SIG-M5 (cell line): ENCODE measurements at places on chromosomes 4 and X.

DNA sequence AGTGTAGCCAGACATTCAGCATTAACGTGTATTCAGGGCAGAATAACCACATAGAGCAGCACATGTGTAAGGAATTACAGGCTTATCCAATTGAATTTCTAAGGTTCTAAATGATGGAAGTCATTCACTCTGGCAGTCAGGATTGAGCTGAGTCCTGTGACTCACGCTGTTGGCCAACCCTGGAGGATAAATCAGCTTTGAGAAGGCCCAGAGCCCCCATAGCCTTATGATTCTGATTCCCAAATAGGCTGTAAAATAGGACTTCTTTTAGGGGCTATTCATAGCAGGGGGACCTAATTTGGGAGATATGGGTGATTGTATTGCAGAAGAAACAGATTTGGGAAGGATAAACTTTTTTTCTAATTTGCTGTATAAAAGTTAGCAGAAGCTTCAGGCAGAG is 8.1 kb upstream of the HPF1 start:
- DNase-seq, result no peak

GRCh38 chr4:71540749-71541269 is 202.0 kb downstream of the SLC4A4 start:
- DNase-seq, result no peak

DNA sequence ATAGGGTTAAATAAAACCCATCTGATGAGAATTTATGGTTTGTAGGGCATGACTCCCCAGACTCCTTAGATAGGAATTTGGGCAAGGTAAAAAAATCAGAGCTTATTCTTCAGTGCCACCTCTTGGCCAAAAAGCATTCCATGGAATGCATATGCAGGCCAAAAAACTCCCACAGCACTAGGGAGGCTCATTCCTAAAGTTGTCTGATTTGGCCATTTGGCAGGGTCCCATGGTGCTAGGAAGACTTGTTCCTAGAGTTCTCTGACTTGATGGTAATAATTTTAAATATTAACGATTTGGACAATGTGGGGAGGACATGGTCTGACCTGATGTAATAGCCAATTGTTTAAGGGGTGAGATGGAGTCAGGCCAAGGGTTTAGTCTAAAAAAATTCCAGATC is 93.0 kb downstream of the SPIN4 start:
- DNase-seq, result no peak

GRCh38 chr4:16692046-16692445 is 206.4 kb downstream of the LDB2 start:
- DNase-seq, result no peak

- no peak for DNase-seq
Measured at GRCh38 chr4:55385201-55385649, 10.5 kb upstream of the TMEM165 start.

- no peak for DNase-seq
Measured at GRCh38 chr4:109005523-109005922, 242.7 kb upstream of the ETNPPL start.

DNA sequence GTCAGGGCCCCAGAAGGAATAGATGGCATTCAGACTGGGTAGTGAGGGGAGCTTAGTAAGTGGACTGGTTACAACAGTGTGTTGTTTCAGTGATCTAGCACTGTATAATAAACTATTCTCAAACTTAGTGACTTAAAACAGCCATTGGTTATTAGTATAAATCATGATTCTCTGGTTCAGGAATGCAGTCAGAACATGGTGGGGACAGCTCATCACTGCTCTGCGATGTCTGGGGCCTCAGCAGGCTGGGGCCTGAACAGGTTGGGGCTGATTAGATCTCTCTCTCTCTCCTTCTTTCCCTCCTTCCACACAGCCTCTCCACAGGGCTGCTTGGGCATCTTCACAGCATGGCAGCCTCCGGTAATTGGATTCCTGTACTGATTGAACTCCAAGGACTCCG is 160.4 kb downstream of the GATB start:
- no peak for DNase-seq

DNA sequence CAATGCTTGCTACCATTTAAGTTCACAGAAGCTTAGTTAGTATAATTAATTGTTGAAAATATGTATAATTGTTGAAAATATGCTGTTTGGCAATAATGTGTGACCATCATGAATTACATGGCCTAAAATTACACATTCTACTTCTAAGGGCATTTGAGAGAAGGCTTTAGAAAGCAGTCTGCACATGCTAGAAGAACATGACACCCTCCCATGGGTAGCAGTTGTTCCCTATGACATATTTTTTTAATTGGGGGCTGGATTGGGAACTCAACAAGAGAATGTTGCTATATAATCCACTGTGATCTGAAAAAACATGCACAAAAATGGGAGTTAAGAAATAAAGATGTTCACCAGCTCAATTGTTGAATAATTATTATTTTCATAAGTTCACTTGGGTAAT is 331.4 kb downstream of the ARHGAP24 start:
- no peak for DNase-seq

DNA sequence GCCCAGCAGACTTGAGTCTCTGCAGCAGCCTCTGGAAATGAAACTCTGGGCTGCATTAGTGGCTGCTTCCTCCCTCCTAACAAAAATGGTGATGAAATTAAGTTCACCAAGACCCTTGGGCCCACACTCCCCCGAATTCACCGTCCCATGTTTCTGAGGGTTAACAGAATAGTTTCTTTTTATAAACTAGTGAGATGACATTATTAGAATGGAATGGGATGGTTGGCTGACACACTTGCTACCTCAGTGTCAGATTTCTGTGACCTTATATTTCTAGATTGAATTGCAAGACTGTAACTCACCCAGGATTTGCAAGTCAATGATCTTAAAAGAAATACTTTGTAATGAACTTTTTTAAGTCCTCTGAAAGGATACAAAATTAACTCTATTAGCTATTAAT is 127.1 kb downstream of the SHROOM3 start:
- DNase-seq, result no peak

DNA sequence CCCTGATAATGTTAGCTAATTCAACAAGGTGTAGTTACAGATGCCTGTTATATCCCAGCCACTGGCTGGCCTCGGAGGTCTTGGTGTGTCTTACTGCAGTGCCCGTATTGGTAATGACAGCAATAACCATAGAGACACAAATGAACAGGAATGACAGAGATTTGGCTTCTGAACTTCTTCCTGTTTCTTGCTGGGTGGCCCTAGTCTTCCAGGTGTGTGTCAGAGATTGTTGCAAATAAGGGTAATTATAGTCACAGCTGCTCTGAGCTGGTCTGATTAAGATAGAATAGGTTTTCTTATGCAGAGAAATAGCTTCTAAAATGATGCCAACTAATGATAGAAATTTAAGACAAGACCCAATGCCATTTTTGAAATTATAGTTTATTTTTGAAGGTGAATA is 64.1 kb upstream of the MAD2L1 start:
- DNase-seq, result no peak

DNA sequence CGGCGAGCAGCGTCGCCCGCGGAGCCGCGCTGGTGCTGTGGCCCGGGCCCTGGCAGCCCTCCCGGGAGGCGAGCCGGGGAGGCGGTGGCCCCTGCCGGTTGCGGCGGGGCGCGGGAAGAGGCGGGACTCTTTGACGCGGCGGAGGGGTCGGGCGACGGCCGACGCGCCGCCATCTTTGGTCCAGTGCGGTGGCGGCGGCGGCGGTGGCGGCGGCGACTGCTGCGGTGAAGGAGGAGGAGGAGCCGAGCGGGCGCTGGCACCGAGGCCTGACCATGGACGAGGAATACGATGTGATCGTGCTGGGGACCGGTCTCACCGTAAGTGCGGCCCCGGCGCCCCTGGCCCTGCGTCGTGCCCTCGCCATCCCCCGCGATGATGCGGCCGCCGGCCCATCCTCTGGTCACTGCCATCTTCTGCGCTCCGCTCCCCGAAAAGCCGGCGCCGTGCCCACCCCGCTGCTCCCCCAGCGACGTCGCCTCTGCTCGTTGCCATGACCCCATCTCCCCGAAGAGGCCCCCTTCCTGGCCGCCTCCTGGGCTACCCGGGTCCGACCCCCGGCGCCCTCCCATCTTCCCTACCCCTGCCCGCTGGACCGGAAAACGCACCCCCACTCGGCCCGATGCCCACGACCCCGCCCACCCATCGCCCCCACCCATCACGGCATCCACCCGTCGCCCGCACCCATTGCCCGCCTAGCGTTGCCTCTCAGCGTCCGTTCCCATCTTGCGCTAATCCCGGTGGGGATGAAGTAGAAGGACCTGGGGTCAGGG is at the start of gene GDI1:
Gene GDI1, plus strand, starts transcription at position 172 of the 770 bp plus-strand sequence. Its CDS starts 101 bp downstream, at position 273.
- no peak for DNase-seq

DNA sequence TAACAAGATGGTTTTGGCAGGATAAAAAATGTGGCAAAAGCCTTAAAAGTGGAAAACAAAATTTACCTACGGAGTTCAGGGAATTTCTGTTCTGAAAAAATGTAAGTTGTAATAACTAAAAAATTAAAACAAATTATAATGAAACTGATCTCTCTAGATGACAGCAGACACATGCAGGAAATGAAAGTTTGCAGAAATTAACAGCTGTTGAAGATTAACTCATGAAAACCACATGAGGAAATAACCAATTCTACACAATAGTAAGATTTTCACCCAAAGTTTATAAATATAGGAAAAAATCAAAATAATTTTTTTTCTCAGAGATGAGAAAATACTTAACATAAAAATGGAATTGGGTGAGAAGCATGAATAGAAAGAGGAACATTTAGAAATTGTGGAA is 47.5 kb upstream of the UGT2B15 start:
- no peak for DNase-seq

- no peak for DNase-seq
Measured at GRCh38 chrX:11419102-11419501, 125.9 kb downstream of the AMELX start.

- no peak for DNase-seq
Measured at GRCh38 chrX:17984415-17984814, 123.3 kb upstream of the RAI2 start.

- DNase-seq, result no peak
Measured at GRCh38 chr4:40185830-40186664, 10.8 kb upstream of the RHOH start.
